Ovary (tissue), 10 donors: ENCODE measurements at places on chromosomes 1 and 21.

DNA sequence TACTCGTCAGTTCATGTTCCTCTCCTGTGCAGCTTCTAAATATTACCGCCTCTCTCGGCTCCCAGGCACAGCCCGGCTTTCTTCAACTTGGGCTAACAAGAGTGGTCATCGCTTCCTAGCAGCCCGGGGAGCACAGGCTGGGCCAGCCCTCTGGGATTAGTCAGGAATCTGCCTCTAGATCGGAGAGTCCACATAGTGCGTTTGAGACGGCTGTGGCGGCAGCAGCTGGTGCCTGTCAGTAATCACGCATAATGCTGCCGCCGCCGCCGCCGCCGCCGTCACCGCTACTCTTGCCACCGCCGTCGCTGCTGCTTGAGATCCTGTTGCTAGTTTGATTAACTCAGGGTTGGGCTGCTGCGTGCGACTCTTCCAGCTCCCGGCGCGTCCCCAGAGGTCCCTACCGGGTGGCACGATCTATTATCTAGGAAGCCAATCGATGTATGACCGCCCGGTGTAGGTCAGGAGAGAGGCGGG, at the start of gene RXRG:
TSS of gene RXRG (minus strand) at position 230 of the 474 bp plus-strand sequence. CDS start 233 bp downstream, outside the sequence.
- no peak for DNase-seq
- H3K4me1 ChIP-seq: no peaks in the 10 kb centered on the region
- no peaks in the 10 kb centered on the region for H3K36me3 ChIP-seq
- no peak within 1 kb of the TSS for H3K4me3 ChIP-seq
- no peaks in the 10 kb centered on the region for H3K27me3 ChIP-seq
- H3K27ac ChIP-seq: no peak within 1 kb of the TSS

DNA sequence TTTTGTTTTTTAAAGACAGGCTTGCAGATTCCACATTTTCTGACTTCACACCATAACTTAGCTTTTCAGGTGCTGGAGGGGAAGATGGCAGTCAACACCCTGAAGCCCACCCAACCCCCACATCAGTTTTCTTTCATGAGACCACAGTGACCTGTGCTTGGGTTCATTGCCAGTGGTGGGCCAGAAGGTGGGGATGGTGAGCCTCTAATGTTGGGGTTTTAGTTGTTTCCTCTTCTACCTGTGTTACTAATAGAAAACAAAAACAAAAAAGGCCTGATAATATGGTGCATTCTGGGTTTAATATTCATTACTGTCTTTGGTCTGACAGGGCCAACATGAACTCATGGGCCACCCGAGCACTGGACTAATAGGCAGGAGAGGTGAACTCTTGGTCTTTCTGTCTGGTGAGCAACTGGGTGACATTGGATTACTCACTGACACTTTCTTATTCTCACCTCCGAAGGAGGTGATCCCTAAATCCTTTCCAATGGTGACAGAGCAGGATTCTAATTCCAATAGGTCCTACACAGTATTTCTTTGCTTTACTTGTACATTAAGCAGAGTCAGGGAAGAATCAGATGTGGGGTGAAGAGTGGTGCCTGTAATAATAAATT, 132.8 kb downstream of the CLIC6 start:
- H3K4me1 ChIP-seq: no peaks in the 10 kb centered on the region
- H3K27ac ChIP-seq: no peak overlapping the region

DNA sequence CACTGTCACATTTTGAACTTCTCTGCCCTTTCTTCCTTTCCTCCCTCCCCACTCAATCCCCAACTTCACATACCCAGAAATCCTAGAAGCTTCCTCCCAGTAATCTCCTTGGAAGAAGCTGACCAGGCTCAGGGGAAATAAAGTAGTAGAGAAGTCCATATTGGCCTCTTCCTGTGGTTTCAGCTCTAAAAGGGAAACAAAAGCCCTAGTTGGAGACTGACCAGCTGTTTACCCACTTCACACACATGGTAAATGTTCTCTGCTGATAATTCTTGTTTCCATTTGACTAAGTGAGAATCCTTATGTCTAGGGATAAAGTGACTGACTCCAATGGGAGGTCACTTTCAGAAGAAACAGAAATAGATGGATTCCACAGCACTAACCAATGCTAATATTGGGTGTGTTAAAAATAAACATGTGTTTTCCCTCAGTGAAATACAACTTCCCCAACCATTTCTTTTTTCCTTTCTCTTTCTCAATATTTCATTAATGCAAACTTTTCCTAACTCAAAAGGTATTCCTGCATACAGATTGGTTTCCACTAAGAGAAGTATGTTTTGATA, 178.9 kb upstream of the DPT start:
- no peak overlapping the region for H3K4me3 ChIP-seq
- DNase-seq: no peak

DNA sequence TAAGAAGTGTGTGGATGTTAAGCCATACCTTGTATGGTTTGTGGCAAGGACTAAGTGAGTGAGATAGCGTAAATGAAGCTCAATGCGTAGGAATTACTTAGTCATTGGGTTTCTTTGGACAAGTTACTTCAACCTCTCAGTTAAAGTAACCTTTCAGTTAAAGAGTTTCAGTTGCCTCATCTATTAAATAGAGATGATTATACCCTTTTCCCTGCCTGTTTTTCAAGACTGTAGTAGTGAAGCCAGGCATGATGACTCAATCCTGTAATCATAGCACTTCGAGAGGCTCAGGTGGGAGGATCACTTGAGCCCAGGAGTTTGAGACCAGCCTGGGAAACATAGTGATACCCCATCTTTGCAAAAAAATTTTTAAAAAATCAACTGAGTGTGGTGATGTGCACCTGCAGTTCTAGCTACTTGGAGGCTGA, 6.3 kb downstream of the ZMPSTE24 start:
- no peaks in the 10 kb centered on the region for H3K36me3 ChIP-seq
- no peak overlapping the region for H3K27ac ChIP-seq
- DNase-seq: no peak
- H3K4me3 ChIP-seq: no peak overlapping the region
- H3K27me3 ChIP-seq: no peaks in the 10 kb centered on the region

GRCh38 chr21:21137986-21138385, 139.8 kb downstream of the NCAM2 start:
- H3K4me3 ChIP-seq: no peak overlapping the region
- no peaks in the 10 kb centered on the region for H3K4me1 ChIP-seq
- DNase-seq: no peak
- no peaks in the 10 kb centered on the region for H3K36me3 ChIP-seq

DNA sequence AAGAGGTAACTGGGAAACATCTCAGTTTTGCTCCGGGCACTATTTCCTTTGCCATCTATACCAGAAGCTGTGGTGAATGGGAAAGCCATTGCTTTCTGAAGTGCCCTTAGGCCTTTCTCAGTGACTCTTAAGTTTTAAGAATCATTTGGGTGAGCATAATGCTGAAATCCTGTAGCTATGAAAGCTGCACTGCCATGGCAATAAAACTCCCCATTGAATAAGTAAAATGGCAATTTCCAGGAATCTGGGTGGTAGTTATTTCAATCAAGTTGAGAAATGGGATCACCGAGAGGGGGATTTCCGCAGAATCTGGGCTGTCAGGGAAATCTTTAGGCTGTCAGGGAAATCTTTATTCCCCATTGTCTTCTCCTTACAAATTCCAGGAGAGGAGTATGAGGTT, 26.8 kb upstream of the MACF1 start:
- H3K36me3 ChIP-seq: no peaks in the 10 kb centered on the region
- H3K4me3 ChIP-seq: no peak overlapping the region
- H3K27ac ChIP-seq: no peak overlapping the region
- no peak for DNase-seq
- H3K4me1 ChIP-seq: peaks cover 16% of the 10 kb centered on the region
- no peaks in the 10 kb centered on the region for H3K27me3 ChIP-seq

DNA sequence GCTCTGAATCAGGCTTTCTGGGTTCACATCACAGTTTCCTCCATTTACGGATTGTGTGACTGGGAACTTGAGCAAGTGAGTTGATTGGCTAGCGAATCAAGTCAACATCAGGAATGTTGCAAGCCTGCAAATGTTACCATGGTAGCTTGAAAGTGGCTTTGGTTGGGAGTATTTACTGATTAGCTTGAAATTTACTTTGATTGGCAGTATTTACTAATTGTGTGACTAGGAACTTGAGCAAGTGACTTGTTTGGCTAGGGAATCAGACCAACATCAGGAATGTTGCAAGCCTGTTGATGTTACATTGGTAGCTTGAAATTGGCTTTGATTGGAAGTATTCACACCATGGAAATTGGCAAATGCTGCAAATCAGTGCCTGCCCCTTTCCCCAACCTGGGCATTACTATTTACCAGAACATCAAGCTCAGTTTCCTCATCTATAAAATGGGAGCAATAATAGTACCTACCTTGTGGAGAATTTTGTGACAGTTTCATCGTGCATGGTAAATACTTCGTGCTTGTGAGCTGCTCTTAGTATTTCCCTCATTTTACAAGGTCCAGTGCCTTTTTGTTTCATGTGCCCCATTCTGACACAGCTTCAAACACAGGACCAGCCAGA, 23.1 kb upstream of the B3GALNT2 start:
- no peaks in the 10 kb centered on the region for H3K36me3 ChIP-seq
- no peak for DNase-seq
- H3K4me3 ChIP-seq: no peak overlapping the region

DNA sequence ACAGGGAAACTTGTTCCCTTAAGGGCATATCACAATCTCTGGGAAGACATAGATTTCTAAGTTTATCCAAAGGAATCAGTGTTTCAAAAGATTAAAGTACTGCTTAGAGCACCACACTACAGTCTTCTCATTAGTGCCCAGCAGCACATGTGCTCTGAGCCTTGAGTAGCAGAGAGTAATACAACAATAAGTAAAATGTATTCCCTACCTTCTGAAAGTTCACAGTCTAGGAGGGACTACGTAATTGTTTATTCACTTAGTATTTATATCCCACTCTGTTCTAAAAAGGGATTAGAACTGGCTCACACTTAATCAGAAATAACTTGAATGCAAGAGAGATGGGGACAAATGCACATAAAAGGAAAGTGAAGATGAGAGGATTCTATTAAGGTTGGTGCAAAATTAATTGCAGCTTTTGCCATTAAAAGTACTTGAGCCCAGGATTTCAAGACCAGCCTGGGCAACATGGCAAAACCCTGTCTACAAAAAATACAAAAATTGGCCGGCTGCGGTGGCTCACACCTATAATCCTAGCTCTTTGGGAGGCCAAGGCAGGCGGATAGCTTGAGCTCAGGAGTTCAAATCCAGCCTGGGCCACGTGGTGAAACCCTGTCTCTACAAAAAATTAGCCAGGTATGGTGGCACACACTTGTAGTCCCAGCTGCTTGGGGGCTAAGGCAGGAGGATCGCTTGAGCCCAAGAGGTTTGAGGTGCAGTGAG, 9.0 kb downstream of the SYNC start:
- H3K27me3 ChIP-seq: no peaks in the 10 kb centered on the region
- no peak overlapping the region for H3K27ac ChIP-seq
- H3K4me1 ChIP-seq: peaks cover 4% of the 10 kb centered on the region
- DNase-seq: no peak
- no peak overlapping the region for H3K4me3 ChIP-seq

- no peak overlapping the region for H3K27ac ChIP-seq
- DNase-seq: no peak
- H3K4me1 ChIP-seq: no peaks in the 10 kb centered on the region
Observed at GRCh38 chr21:25330266-25330665, 277.0 kb downstream of the MRPL39 start.
